ENCODE measurements at places on chromosomes 1 and 21.
A peak's percentile ranks its signal among the peaks of the same experiment; 100 is the strongest.

- no peak for DNase-seq
Observed at GRCh38 chr1:85180869-85181268, 19.9 kb downstream of the SYDE2 start.

GRCh38 chr1:62144238-62144831, 50.3 kb upstream of the L1TD1 start:
- DNase-seq: peak; percentile 4

DNA sequence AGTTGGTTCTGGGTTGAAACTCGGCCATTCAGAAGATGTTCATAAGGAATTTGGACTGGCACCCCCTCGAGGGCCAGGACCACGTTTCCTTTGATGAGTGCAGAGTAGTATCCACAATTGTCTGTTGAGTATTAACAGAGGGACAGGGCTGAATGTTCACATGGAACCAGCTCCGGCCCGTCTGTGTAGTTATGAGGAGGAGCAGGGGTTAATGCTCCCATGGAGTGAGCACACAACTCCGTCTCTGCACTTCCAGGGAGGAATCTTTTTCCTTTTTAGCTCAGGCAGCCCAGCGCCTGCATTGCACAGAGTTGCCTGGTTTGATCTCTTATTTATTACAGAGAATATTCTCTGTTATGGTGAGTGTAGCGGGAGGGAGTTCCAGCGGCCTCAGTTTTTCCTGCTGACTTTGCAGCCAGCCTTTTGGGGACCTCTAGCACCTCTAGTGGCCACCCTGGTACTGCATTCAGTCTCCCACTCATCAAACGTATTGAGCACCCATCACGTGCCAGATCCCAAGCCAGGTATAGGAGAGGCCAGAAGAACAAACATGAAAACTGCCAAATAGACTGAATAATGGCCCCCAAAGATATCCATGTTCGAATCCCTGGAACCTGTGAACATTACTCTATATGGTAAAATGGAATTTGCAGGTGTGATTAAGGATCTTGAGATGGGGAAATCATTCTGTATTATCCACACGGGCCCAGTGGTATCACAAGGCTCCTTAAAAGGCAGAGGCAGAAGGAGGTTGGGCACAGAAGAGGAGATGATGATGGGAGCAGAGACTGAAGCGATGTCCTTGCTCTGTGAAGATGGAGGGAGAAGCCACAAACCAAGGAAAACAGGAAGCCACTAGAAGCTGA, 167.7 kb upstream of the CSF3R start:
- DNase-seq: peak; percentile 44

- DNase-seq: no peak
Observed at GRCh38 chr1:110902820-110903463, 30.0 kb downstream of the CD53 start.

- DNase-seq: no peak
Observed at GRCh38 chr1:165313903-165314302, 42.6 kb downstream of the LMX1A start.

- no peak for DNase-seq
Observed at GRCh38 chr1:184359909-184360308, 26.9 kb upstream of the C1orf21 start.

DNA sequence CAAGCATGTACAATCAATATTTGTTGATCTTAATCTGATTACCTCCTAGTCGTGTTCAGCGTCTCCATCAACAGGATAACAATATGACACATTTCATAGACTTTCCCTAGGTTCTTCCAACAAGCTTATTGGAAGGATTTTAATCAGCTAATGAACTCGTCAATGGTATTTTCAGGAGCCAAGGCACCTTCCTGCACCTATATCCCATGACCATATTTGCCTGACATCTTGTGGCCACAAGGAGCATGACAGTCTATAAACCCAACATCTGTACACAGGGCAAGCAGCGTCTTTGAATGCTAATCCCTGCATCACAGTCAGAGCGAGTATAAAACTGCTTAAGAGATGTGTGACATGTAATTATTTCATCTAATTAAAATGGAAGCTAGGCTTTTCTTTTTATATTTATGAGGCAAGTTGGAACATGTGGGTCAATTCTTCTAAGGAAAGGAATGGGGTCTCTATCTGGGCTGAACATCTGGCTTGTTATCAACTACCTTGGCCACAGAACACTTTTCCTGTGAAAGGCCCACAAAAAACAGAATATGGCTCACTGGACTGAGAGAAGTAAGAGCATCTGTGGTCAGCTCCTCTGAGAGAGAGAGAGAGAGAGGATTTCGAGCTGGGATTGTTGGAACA, 388.8 kb downstream of the NTNG1 start:
- DNase-seq: no peak

DNA sequence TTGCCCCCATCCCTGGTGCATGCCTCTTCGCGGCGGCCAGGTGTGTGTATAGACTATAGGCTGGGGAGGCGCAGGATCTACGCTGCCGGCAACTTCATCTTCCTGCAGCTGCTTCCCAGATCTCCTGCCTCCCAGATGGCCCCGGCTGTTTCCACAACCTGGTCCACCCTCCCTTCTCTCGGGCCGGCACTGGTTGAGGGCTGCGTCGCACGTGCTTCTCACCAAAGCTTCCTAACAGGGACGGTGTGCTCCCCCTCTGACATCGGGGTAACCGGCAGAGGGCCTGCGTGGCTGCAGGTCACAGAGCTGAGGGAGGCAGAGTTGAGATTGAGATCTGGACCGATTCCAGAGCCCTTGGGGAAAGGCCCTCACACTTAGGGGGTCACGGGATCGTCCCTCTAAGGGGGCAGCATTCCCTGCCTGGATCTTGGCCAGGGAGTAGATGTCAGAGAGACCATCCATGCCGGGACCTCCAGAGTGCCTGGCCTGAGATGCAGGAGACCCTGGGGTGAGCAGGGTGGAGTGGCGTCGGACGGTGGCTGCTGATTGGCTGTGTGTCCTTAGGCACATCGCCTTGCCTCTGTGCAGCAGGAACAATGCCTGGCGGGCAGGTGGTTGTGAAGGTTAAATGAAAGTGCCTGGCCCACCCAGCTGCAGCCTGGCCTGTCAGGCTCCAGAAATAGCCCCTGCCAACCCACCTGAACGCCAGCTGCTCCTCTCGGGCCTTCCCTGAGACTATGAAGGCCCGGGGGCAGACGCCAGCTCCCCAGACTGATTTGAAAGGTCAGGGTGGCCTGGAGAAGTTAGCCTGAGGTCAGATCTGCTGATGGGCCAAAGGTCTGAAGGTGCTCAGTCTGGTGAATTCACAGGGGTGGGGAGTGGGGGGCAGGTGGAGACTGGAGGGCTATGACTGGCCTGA, 6.1 kb upstream of the MASP2 start:
- no peak for DNase-seq

DNA sequence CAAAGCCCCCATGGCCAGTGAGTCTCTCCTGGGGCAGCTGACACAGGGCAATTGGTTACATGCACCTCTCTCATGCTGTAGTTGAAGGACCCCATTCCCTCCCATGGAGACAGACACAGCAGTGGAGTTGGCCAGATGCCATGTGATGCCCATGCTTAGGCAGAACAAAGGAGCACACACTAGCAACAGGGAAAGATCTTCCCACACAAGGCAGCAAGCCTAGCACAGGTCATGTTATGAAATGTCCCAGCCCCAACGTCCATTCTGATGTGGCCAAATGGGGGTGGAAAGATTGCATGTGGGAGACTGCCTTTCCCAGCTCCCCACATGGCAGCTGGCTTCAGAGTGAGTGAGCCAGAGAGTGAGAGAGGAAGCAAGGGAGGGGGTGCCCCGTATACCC, 34.5 kb downstream of the AADACL4 start:
- DNase-seq: no peak

Data from CD4-positive, alpha-beta T cell treated with Interleukin-1 beta for 1 hour (primary cell).